ENCODE measurements at places on chromosomes 16 and 17.
A peak's percentile ranks its signal among the peaks of the same experiment; 100 is the strongest.

- DNase-seq: no peak
These were observed 186.3 kb upstream of the NLRP1 start for GRCh38 chr17:5770441-5771270.

GRCh38 chr17:2048805-2049204 lies 6.1 kb upstream of the HIC1 start:
- no peak for DNase-seq

- peak; percentile 99 for DNase-seq
These were observed 95.6 kb upstream of the CDYL2 start for GRCh38 chr16:80899809-80900592.

GRCh38 chr17:33342025-33342424 lies 48.9 kb upstream of the ASIC2 start:
- no peak for DNase-seq

GRCh38 chr16:86605950-86606349 lies 27.6 kb downstream of the FOXL1 start:
- no peak for DNase-seq

DNA sequence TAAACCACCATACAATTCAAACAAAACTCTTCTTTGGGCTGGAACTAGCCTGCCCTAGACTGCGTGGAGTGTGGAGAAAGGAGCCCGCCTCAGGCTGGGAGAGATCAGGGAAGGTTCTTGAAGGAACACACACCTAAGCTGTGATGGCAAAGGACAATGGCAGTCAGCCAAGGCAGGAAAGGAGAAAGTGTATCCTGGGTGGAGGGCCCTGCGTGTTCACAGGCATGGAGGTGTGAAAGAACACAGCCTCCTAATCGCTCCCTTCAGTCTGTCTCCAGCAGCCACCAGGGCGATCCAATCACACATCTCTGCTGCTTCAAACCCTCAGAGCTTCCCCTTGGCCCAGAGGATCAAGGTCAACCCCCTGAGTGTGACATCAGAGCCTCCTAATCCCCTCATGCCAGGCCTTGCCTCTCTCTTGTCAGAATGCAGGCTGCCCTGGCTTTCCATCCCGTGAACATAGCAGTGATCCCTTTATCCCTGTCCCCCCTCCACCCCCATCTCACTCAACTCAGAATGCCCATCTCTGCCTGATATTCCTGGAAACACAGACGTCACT lies 173.0 kb downstream of the KATNIP start:
- DNase-seq: no peak

GRCh38 chr17:81570964-81571363 lies 18.8 kb upstream of the FAAP100 start:
- no peak for DNase-seq

GRCh38 chr17:726271-726919 lies 6.0 kb upstream of the TLCD3A start:
- DNase-seq: no peak

- no peak for DNase-seq
These were observed 452.7 kb downstream of the WWOX start for GRCh38 chr16:78552106-78552675.

DNA sequence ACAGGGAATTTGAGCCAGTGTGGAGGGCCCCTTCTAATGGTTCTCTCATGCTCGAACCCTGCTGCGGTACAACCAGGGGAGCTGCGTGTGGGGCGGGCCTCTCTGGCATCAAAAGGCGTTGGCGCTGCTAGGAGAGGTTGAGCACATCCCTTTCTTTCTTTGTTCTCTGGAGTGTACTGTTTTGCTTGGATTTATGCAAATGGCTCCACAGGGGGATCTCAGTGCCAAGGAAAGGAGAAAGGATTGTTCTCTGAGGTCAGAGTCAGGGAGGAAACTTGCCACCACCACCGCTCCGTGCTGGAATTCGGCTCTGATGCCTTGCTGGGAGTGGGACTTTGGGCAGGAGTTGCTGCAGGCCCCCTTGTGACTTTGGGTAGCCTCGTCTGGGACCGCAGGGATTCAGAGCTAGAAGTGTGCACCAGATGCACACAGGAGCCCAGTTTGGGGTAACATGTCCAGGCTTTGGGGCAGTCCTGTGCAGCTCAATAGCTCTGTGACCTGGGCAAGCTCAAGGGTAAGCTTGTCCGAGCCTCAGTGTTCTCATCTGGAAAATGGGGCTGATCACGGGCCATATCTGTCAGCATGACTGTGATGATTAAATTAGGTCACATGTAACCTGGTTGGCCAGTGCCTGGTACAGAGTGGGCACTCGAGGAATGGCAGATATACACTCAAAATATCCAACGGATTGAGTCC lies 353.0 kb upstream of the EEF2KMT start:
- no peak for DNase-seq

DNA sequence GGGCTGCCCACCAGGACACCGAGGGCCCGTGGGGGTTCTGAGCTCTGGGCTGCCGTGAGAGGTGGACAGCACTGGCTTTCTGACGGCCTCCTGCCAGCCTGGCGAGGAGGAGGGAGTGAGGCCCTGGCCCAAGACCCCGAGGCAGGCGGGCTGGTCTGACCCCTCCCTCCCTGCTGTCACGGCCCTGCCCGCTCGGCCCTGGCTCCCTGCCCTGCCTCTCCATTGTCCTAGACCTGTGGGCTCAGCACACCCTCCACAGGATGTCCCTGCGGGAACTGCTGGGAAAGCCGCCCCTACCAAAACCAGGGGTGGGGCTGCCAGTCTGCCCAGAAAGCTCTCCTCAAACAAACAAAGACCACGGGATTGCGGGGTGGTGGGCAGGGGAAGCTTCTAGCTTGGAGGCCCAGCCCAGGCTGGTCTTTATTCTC lies 20.7 kb downstream of the SPNS2 start:
- no peak for DNase-seq

GRCh38 chr17:56913353-56913866 lies 439 bp downstream of the TRIM25 start:
- DNase-seq: peak; percentile 19

- no peak for DNase-seq
These were observed 20.4 kb upstream of the NUP93 start for GRCh38 chr16:56709443-56710040.

DNA sequence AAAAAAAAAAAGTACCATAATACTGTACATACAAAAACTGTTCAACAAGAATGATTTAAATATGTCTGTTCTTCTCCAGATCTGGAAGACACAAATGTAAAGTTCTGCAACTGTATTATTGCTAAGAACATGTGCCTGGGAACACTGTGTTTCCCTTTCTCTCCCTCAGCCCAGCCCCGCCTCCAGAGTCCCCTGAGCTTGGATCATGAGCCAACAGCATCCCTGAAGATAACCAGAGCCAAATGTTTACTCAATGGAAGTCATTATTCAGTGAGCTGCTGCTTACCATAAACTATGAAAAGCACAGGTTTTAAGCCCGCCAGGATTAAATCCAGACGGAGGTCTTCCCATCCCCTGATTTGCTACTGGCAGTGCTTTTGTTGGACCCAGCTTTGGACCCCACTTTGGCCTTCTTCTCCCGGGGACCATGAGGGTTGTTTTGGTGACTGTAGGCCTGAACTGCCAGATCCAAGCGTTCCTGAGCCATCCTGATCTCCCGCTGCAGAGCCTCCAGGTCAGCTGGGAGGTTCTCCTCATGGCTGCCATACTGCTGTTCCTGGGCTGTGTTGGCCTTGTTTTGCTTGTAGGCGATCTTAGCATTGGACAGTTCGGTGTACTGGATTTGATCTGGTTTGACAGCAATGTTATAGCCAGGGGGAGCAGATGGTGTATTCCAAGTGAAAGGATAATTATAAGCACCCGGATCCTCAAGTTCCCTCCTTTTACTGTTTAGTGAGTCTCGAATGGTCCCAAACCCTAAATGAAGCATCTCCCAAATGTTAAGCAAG lies 25.6 kb downstream of the GJC1 start:
- DNase-seq: peak; percentile 57

DNA sequence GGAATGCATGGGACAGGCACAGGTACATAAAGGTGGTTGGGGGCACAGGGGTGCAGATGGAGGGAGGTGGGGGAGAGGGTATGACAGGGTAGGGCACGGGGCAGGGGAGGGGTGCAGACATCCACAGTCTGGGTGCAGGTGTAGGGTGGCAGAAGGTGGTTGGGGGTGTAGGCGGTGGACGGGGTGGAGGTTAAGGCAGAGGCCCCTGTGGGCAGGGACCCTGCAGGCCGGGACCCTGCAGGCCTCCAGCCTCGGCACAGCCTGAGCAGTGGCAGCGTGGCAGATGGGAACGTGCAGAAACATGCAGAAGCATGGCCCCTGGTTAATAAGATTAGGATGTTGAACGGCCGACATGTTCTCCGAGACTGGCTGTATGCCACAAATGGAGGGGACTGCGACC lies 115.2 kb downstream of the RBFOX3 start:
- DNase-seq: no peak

GRCh38 chr17:35788477-35789368 lies 6.7 kb downstream of the MMP28 start:
- DNase-seq: peak; percentile 72

DNA sequence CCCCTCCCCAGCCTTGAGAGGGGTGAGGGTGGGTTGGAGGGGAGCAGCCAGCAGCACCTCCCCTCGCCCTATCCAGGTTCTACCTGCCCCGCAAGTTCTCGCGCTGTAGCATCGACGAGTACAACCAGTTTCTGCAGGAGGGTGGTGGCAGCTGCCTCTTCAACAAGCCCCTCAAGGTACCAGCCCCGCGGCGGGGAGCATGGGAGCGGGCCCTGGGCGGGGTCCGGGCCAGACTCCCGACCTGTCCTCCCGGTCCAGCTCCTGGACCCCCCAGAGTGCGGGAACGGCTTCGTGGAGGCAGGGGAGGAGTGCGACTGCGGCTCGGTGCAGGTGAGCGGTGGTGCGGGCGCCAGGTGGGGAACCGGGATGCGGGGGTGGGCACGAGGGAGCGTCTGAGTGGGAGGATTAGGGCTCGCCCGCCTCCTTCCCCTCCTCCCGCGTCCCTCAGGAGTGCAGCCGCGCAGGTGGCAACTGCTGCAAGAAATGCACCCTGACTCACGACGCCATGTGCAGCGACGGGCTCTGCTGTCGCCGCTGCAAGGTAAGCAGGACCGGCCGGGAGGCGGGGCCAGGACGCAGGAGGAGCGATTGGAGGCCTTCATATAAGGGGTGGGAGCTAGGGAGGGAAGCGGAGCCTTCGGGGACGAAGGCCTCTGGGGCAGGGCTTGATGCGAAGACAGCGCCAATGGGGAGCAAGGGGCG lies 16.5 kb downstream of the ADAM11 start:
- DNase-seq: peak; percentile 98

- DNase-seq: peak; percentile 62
These were observed 1.1 kb upstream of the NHLRC4 start for GRCh38 chr16:565419-566330.

- DNase-seq: no peak
These were observed 1176.1 kb downstream of the CDH11 start for GRCh38 chr16:63945806-63946205.

DNA sequence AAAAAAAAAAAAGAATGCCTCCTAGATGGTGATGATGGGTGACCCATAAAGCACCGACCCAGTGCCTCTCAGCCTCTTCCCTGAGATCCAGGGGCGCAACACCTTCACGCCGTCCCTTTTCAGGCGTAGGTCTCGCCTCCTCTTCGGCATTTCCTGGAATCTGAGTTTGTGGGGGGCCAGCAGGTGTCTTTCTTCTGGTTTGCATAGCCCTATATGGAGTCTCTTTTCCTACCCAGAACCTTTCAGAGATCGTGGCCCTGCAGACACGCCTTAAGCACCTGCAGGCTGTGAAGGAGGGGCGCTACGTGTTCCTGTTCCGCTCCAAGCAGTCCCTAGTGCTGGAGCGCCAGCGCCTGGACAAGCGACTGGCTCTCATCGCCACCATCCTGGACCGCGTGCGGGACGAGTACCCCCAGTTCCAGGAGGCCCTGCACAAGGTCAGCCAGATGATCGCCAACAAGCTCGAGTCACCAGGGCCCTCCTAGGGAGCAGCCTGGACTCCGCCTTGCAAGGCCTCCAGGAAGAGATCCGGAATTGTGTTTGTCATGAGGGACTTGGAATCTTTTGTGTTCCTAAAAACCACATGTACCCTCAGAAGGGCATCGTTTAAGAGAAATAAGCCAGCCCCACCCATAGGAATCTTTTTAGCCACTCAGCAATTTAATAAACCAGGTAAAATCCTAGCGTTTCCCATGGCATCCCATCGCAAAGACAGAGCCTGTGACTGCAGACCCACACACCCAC lies 1.9 kb upstream of the GAA start:
- DNase-seq: no peak

- no peak for DNase-seq
These were observed 234.7 kb upstream of the GSE1 start for GRCh38 chr16:85378145-85379040.

DNA sequence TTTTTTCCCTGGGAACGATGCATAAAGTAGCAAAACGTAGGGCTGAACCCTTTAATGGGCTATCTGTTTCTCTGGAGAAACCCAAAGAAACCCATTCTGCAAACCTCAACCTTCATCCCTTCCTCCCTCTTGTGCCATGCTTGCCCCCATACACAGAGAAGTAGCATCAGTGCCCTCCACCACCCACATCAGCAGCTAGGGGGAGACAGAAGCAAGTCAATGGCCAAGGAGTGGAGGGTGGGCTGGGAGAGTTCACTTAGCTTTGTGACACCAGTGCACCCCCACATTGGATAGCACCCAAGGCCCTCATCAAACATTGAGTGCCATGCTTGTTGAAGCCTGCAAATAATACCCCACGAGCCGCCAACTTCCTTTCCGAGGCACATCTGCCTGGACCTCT lies 282.4 kb downstream of the ABCC12 start:
- no peak for DNase-seq

DNA sequence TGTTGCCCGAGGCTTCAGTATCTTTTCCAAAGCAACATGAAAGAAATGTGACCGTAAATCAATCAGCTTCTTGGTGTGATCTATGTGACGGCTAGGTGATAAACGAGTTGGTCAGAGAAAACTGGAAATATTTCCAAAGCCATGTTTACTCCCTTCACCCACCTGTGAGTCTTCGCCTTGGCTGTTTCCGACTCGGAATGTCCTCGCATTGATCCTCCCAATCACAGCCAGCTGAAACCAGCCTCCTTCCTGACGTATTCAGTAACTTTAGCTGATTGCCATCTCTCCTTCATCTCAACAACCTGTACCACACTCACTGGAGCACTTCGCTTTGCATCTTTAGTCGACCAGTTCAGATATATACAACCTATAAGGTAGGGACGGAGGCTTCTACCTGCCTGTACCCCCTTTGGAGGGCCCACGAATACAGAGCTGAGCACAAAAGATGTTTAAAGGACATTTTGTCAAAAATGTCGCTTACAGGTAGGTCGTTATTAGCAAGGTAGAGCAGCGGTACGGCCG lies 705 bp downstream of the KRABD2 start:
- no peak for DNase-seq

- DNase-seq: no peak
These were observed 6.8 kb upstream of the FLYWCH1 start for GRCh38 chr16:2904922-2905240.

Data from cardiac fibroblast (primary cell).